Heart left ventricle (tissue), 16 donors: ENCODE measurements at places on chromosomes 16 and 17. TPM values are rescaled to one million over a fixed set of nuclear protein-coding genes. Genes with fewer than 3 reads are reported as not detected.

- no peak for DNase-seq
Observed at GRCh38 chr17:7848131-7848579, 6.7 kb upstream of the TMEM88 start.

Gene ALOX15
- not detected for polyA plus RNA-seq

Gene ABCC11
- 0.03 TPM for polyA plus RNA-seq

GRCh38 chr16:17942067-17942466 lies 394.5 kb downstream of the NPIPA8 start:
- DNase-seq = no peak

GRCh38 chr17:71460943-71461342 lies 659.9 kb upstream of the SOX9 start:
- no peak for DNase-seq

- DNase-seq = no peak
Observed at GRCh38 chr16:79188115-79188738, 412.3 kb downstream of the MAF start.
